ENCODE measurements at places on chromosomes 1 and 21.

DNA sequence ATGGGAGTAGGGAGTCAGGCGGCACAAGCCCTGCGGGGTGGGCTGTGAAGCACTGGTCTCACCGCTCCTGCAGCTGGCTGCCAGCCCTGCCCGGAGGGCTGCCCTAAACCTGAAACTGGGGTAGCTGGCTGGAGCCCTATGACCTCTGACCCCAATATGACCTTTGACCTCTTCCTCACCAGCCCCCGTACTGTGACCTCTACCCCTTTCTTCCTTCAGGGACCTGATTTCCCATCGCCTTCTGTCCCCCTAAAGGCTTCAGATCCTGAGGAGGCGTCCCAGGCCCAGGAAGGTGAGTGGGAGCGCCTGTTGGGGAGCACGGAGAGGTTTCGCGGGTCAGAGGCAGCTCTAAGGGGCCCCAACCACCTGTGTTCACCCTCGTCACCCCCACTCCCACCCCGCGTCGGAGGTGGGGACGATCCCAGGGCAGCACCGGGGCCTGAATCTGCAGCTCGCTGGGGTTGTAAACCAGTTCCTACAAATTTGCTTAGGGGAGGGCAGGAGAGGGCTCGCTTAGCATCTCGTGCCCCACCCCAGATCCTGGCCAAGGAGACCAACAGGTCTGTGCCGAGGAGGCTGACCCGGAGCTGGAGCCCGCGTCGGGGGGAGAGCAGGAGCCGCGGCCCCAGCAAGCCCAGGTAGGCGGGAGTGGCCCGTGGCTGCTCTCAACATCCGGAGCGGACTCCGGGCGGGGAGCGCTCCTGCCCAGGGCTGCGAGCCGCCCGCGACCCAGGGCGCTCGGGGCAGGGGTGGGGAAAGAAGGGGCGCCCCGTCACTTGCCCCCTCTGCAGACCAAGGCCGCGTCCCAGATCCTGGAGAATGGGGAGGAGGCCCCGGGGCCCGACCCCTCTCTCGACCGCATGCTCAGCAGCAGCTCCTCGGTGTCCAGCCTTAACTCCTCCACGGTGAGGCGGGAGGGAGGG lies 7.3 kb downstream of the SYTL1 start:
- no peak for DNase-seq

DNA sequence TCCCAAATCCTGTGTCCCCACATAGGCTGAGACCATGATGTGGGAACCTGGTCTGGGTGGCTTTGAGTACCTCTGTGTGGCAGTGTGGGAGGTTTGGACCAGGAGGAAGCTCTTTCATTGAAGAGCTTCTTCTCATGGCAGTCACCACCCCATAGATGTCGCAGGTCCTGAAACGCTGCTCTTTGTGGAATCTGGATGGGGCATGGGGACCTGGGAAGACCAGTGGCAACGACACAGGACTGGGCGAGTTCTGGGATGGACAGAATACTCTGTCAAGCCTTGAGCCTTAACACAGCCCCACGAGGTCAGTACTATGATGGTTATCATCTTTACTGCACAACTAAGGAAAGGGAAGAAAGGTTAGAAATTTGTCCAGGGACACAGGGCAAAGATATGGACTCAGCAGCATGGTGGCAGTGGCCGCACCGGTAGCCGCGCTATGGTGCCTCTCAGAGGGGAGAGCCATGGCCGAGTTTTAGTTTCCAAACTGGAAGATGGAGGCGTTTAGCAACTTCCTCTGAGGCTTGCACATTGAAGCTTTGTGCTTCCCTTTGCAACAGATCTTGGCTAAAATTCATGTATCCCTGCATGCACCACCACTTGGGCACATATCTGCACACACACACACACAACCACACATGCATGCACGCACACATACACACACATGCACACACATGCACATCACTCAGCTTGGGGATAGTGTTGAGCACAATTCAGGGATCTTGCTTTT lies 117.7 kb upstream of the C1orf174 start:
- DNase-seq: no peak

DNA sequence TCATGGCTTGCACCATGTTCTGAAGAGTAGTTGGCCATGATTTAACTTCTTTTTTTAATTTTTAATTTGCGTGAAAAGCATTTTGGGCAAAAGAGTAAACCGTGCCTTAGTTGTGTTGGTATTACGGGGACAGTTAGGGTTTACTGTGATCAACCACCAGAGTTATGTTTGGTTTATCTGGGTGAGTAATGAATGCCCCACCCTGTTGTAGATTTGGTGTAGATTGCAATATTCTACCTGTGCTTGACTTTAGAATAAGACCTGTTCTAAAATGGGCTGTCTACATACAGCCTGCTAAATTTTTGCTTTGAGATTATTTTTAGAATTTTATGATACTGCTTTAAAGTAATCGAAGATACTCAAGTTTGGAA lies 1.4 kb downstream of the USP25 start:
- DNase-seq: no peak

GRCh38 chr1:14254251-14254650 lies 344.2 kb upstream of the KAZN start:
- no peak for DNase-seq

GRCh38 chr1:221696027-221696426 lies 45.9 kb downstream of the DUSP10 start:
- no peak for DNase-seq

DNA sequence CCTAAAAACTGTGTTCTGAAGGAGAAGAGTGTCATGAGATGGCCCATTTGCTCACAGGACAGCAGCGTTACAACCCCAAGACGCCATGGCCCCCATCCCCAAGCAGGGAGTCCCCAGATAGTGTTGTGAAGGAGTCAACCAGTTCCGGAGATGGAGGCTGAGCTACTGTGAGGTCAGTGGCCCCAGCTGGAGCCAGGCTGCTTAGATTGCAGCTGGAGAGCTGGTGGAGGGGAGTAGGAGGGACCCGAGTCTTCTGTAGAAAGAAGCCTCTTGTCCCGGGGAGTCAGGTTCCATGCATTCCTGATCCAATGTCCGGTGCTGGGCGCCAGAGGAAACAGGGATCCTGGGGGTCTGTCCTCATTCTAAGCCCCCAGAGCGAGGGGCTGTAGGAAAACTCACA lies 93.5 kb upstream of the SIM2 start:
- DNase-seq: no peak

GRCh38 chr1:93680420-93681100 lies 1.1 kb downstream of the BCAR3 start:
- peak; percentile 62 for DNase-seq

DNA sequence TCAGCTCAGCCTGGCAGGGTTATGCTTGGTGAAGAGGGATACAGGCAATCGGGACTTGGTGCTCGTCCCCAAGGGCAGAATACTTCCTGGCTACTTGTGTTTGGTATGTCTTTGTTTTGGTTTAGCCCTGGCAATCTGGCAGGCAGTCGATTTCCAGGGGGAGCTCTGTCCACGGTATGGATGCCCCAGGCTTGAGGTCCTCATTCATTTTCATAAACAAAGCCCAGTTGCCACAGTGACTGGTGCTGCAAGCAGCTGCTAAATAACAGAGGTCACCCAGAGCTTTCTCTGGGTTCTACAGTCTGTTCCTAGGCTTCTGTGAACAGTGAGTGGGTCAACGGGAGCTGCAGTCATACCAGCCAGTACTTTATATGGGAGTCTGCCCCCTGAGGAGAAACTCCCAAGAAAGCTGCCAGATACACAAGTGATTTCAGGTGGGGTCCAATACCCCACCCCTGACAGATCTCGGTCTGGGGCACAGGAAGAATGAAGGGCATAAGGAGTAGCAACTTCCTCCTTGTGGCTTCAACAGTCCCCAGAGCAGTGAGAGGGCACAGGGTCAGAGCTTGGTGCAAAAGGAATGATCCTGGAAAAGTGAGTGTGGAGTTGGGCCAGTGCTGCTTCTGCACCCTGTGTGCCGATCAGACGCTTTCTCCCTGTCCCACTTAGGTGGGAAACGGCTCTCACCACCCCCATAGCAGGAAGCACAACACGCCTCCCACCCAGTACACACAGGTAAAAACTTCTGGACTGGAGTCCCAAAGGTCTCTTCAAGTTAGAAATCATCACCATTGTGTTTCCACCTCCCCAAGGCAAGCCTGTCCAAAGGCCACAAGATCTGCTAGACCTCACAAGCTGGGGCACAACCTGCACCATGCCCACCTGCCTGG lies 55.5 kb downstream of the TGFBR3 start:
- DNase-seq: no peak

DNA sequence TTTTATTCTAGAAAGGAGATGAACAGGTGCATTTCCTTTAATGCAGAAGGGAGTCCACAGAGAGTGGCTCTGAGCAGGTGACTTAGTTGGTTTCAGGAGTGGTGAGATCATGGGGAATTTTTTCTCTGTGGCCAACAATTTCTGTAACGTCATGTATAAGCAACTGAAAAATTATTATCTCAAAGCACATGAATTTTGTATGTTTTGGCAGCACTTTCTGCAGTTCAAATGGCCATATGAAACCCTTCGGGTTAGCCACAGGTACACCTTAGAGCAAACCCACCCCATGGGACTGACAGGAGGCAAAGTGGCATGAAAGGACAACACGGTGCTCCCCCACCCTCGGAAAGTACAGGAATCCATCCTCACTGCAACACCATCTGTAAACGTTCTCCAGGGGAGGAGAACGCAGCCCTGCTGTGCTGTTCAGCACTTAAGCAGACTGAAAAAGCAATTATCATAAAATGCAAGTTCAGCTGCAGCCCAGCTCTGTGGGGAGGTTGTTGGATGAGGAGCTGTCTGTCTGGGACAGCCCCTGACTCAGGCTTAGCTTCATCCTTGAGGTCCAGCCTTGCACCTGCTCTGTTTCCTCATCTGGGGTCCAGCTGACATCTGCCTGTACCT lies 55.8 kb upstream of the CLDN14 start:
- no peak for DNase-seq
